ENCODE measurements at places on chromosomes 3 and 15. TPM values are rescaled to one million over a fixed set of nuclear protein-coding genes. Genes with fewer than 3 reads are reported as not detected.

GOLGA8Q gene
- not detected for total RNA-seq

A4GNT gene
- not detected for total RNA-seq

CLDN16 gene
- 3.6 TPM for total RNA-seq

KIF15 gene
- 29.3 TPM for total RNA-seq

ECE2 gene
- total RNA-seq, result not detected

RARB gene
- not detected for total RNA-seq

SLC6A1 gene
- not detected for total RNA-seq

LSAMP gene
- total RNA-seq, result 7.2 TPM

SLC9A9 gene
- 8.8 TPM for total RNA-seq

XCR1 gene
- total RNA-seq, result 0.13 TPM

PLSCR5 gene
- total RNA-seq, result not detected

ADAMTSL3 gene
- total RNA-seq, result 0.29 TPM

STAC gene
- total RNA-seq, result not detected

AMT gene
- total RNA-seq, result 2.4 TPM

EPHB3 gene
- 0.13 TPM for total RNA-seq

GRCh38 chr3:67416703-67417102, 237.7 kb downstream of the SUCLG2 start:
- no peak overlapping the region for H3K4me3 ChIP-seq
- no peaks in the 10 kb centered on the region for H3K27me3 ChIP-seq
- H3K27ac ChIP-seq, result no peak overlapping the region
- H3K4me1 ChIP-seq, result no peaks in the 10 kb centered on the region
- no peak for DNase-seq

DNA sequence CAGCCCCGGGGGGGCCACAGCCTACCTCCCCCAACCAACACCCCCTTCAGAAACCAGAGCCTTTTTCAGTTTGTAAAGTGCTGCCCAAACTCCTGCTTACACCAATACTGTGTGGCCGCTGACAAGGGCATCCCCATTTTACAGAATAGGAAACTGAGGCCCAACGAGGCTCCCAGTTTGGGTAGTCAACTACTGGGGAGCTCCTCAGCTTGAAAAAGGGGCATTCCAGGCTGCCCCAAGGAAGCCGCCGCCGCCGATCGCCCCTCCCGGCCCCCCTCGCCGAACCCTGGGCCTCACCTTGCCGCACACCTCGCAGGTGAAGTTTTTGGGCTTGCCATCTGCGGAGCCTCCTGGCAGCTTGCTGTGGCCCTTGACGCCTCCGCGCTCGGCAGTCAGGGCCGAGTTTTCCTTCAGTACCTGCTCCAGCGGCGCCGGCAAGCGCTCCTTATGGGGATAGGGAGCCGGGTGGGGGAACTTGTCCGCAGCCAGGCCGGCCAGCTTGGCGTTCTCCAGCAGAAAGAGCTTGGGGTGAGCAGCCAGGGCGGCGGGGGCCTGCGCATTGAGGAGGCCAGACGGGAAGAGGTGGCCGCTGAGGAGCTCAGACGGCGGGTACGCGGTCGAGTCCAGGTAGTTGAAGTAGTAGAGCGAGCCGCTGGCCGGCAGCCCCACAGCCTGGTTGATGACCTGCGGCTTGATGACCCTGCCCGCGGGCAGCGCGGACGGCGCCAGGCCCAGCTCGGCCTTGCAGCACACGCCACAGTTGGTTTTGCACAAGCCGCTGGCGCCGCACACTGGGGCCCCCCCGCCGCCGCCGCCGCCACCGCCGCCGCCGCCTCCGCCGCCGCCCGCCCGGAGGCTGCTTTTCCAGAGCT, 1.4 kb downstream of the FEZF2 start:
- no peak overlapping the region for H3K27ac ChIP-seq
- DNase-seq, result no peak
- H3K4me1 ChIP-seq, result no peaks in the 10 kb centered on the region
- H3K36me3 ChIP-seq, result no peaks in the 10 kb centered on the region
- H3K4me3 ChIP-seq, result no peak overlapping the region

GRCh38 chr3:111913163-111913763, 54.2 kb downstream of the PHLDB2 start:
- H3K27ac ChIP-seq, result no peak overlapping the region
- no peak overlapping the region for H3K4me3 ChIP-seq
- H3K36me3 ChIP-seq, result no peaks in the 10 kb centered on the region
- H3K27me3 ChIP-seq, result no peaks in the 10 kb centered on the region

DNA sequence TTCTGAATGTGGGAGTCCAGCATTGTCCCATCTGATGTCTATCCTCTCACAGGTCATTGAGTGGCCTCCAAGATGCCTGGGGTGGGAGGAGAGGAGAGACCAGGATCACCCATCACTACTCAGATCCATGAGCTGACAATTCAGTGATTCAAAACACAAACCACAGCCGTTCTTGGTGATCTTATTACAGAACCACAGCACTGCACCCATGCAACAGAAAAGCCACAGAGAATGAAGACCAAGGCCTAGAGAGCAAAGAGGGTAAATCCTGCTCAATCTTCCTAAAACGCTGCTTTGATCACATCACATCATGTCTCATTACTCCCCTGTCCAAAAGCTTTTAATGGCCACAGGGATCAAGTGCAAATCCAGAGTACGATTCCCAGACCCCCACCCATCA, 23.5 kb downstream of the ANP32A start:
- DNase-seq, result no peak
- no peak overlapping the region for H3K4me3 ChIP-seq
- peak overlapping the region; percentile 43 for H3K27ac ChIP-seq

- no peaks in the 10 kb centered on the region for H3K27me3 ChIP-seq
- no peak overlapping the region for H3K27ac ChIP-seq
- DNase-seq, result no peak
- H3K36me3 ChIP-seq, result no peaks in the 10 kb centered on the region
- no peak overlapping the region for H3K4me3 ChIP-seq
Measured at GRCh38 chr3:46422617-46423016, 15.6 kb downstream of the CCRL2 start.

DNA sequence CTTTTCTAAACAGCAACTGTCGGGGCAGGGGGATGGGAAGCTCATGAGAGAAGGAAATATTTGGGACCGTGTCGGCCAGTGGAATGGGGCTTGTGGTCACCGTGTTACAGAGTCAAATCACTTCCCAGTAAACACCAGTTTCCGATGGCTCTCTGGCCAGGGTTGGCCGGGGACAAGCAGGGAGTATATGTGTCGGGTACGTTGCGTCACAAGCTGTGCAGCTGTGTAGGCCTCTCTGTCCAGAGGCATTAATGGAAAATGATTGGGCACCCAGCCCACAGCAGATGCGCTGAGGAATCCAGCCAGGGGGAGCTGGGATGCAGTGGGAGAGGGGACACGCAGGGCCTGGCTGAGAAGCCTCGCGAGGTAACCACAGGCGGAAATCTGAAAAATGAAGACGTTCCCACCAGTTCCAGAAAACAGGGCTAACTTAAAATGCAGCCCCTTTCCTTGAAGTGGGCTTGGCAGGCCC, 15.8 kb upstream of the ALDH1A3 start:
- no peaks in the 10 kb centered on the region for H3K36me3 ChIP-seq
- no peak overlapping the region for H3K4me3 ChIP-seq
- DNase-seq, result no peak
- H3K27me3 ChIP-seq, result no peaks in the 10 kb centered on the region
- no peak overlapping the region for H3K27ac ChIP-seq

- DNase-seq, result no peak
- H3K27me3 ChIP-seq, result no peaks in the 10 kb centered on the region
- no peak overlapping the region for H3K4me3 ChIP-seq
- H3K36me3 ChIP-seq, result peaks cover 5% of the 10 kb centered on the region
Measured at GRCh38 chr15:74041777-74042435, 40.4 kb downstream of the GOLGA6A start.

- no peaks in the 10 kb centered on the region for H3K4me1 ChIP-seq
- DNase-seq, result no peak
- no peak overlapping the region for H3K4me3 ChIP-seq
Measured at GRCh38 chr3:127157171-127157828, 35.6 kb upstream of the PRR23E start.

- no peak overlapping the region for H3K4me3 ChIP-seq
- DNase-seq, result no peak
Measured at GRCh38 chr3:32146746-32147211, 40.4 kb downstream of the GPD1L start.

DNA sequence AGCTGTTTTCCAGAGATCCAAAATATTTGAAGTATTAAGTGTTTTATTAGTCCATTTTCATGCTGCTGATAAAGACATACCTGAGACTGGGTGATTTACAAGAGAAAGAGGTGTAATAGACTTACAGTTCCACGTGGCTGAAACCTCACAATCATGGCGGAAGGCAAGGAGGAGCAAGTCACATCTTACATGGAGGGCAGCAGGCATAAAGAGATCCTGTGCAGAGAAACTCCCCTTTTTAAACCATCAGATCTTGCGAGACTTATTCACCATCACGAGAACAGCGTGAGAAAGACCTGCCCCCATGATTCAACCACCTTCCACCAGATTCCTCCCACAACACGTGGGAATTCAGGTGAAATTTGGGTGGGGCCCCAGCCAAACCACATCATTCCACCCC, 82.0 kb downstream of the KY start:
- H3K27me3 ChIP-seq, result no peaks in the 10 kb centered on the region
- no peaks in the 10 kb centered on the region for H3K36me3 ChIP-seq
- H3K27ac ChIP-seq, result no peak overlapping the region
- H3K4me3 ChIP-seq, result no peak overlapping the region

DNA sequence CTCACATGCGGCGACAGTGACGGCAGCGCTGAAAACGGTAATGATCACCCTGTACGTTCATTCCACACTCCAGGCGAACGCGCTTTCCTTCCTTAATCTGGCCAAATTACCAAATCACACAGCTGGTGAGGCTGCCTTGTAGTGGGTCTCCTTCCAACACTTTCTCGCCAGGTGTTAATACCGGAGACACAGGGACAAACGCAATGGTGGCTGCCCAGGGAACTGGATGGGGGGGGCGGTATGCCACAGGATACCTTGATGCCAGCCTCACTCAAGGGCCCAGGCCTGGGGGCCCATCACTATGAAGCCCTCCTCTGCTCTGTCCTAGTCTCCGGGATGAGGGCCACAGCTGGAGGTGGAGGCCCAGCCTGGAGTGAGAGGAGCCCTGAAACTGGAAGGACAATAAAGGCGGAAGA, 1.4 kb upstream of the CAMK2N2 start:
- no peak overlapping the region for H3K4me3 ChIP-seq
- H3K4me1 ChIP-seq, result 0 out of 2 replicates have a peak, but pooled peaks cover 4% of the 10 kb centered on the region
- H3K27me3 ChIP-seq, result peaks cover 11% of the 10 kb centered on the region
- H3K36me3 ChIP-seq, result no peaks in the 10 kb centered on the region

DNA sequence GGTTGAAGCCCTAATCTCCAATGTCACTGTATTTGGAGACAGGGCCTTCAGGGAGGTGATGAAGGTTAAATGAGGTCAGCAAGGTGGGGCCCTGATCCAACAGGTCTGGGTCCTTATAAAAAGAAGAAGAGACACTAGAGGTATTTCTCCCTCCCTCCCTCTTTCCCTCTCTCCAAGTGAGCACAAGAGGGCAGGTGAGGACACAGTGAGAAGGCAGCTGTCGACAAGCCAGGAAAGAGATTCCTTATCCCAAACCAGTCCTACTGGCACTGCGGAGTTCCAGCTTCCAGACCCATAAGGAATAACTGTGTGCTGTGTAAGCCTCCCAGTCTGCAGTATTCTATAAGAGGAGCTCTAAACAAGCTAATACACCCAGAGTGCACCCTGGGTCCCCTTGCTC, 134.7 kb downstream of the ADAMTS17 start:
- H3K27ac ChIP-seq, result no peak overlapping the region
- H3K4me1 ChIP-seq, result no peaks in the 10 kb centered on the region
- H3K4me3 ChIP-seq, result no peak overlapping the region
- no peaks in the 10 kb centered on the region for H3K27me3 ChIP-seq
- no peak for DNase-seq
- H3K36me3 ChIP-seq, result no peaks in the 10 kb centered on the region

GRCh38 chr15:48802867-48803266, 8.0 kb downstream of the CEP152 start:
- H3K36me3 ChIP-seq, result no peaks in the 10 kb centered on the region
- no peak overlapping the region for H3K4me3 ChIP-seq
- DNase-seq, result no peak
- H3K27ac ChIP-seq, result 0 out of 2 replicates have a peak overlapping the region, but pooled peaks have one; percentile 24

DNA sequence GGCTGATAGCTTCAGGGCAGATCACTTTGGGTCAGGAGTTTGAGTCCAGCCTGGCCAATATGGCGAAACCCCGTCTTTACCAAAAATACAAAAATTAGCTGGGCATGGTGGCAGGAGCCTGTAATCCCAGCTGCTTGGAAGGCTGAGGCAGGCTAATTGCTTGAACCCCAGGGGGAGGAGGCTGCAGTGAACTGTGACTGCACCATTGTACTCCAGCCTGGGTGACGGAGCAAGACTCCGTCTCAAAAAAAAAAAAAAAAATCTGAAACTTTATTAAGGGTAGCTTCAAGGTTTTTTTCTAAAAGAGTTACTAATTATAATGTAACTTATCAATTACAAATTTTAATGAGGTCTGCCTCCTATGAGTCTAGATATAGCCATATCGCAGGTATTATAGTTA, 5.1 kb downstream of the NECTIN3 start:
- H3K4me1 ChIP-seq, result no peaks in the 10 kb centered on the region
- H3K36me3 ChIP-seq, result no peaks in the 10 kb centered on the region
- peaks cover 3% of the 10 kb centered on the region for H3K27me3 ChIP-seq
- no peak overlapping the region for H3K27ac ChIP-seq

GRCh38 chr3:129628169-129628522, 21.7 kb upstream of the PLXND1 start:
- no peaks in the 10 kb centered on the region for H3K27me3 ChIP-seq
- no peak for DNase-seq
- H3K4me1 ChIP-seq, result no peaks in the 10 kb centered on the region
- H3K36me3 ChIP-seq, result no peaks in the 10 kb centered on the region
- H3K27ac ChIP-seq, result no peak overlapping the region

GRCh38 chr3:50068134-50068533, 20.6 kb upstream of the RBM5 start:
- H3K27ac ChIP-seq, result no peak overlapping the region
- H3K4me3 ChIP-seq, result no peak overlapping the region
- no peaks in the 10 kb centered on the region for H3K4me1 ChIP-seq
- H3K36me3 ChIP-seq, result peaks cover 11% of the 10 kb centered on the region
- H3K27me3 ChIP-seq, result no peaks in the 10 kb centered on the region

DNA sequence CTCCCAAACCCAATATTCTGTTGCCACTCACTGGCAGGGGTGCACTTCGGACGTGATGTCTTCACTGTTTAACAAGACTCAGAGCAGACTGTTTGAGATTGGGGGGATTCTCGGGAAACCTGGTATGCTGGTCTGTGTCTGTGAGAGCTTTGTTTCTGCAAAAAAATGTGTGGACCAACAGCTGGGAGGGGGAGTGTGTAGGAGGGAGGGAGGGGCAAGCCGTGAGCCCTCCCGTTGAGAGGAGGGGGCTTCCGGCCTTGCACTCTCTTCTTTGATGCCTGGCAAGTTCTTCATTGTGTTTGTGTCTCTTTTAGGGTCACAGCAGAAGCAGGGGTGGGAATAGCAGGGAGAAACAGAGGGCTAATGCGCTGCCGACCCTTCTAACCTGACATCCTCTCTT, 74.9 kb upstream of the NDN start:
- H3K27me3 ChIP-seq, result no peaks in the 10 kb centered on the region
- no peak overlapping the region for H3K27ac ChIP-seq
- no peak for DNase-seq

- no peaks in the 10 kb centered on the region for H3K36me3 ChIP-seq
- no peaks in the 10 kb centered on the region for H3K27me3 ChIP-seq
- DNase-seq, result no peak
- H3K4me3 ChIP-seq, result no peak overlapping the region
- H3K4me1 ChIP-seq, result peaks cover 11% of the 10 kb centered on the region
- H3K27ac ChIP-seq, result no peak overlapping the region
Measured at GRCh38 chr3:183378951-183379350, 49.5 kb downstream of the MCF2L2 start.

Data from GM12878 (cell line).